ENCODE measurements at places on chromosomes 7 and 10.
A peak's percentile ranks its signal among the peaks of the same experiment; 100 is the strongest.

- no peak for DNase-seq
Measured at GRCh38 chr7:137762334-137762733, 84.4 kb downstream of the DGKI start.

- DNase-seq, result no peak
Measured at GRCh38 chr7:103573479-103574058, 127.6 kb upstream of the SLC26A5 start.

GRCh38 chr10:101780818-101781654, 2.2 kb downstream of the NPM3 start:
- no peak for DNase-seq

GRCh38 chr7:20164425-20165145, 52.6 kb downstream of the MACC1 start:
- no peak for DNase-seq

DNA sequence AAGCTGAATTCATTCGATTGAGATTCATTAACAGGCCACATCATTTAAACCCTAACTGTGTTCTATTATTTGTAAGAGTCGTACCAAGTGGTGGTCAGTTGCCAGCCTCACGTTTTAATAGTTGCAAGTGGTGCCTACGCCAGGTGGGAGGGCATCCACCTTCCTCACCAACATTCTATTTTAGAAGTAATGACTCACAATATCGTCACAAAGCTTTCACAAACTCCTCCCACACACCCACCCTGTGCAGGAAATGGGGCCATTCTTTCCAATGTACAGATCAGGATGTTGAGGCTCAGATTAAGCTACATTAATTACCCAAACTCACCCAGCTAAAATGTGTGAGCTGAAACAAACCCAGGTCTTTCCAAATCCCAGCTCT, 77.3 kb upstream of the SAMD8 start:
- no peak for DNase-seq

- no peak for DNase-seq
Measured at GRCh38 chr7:20019757-20020432, 197.3 kb downstream of the MACC1 start.

DNA sequence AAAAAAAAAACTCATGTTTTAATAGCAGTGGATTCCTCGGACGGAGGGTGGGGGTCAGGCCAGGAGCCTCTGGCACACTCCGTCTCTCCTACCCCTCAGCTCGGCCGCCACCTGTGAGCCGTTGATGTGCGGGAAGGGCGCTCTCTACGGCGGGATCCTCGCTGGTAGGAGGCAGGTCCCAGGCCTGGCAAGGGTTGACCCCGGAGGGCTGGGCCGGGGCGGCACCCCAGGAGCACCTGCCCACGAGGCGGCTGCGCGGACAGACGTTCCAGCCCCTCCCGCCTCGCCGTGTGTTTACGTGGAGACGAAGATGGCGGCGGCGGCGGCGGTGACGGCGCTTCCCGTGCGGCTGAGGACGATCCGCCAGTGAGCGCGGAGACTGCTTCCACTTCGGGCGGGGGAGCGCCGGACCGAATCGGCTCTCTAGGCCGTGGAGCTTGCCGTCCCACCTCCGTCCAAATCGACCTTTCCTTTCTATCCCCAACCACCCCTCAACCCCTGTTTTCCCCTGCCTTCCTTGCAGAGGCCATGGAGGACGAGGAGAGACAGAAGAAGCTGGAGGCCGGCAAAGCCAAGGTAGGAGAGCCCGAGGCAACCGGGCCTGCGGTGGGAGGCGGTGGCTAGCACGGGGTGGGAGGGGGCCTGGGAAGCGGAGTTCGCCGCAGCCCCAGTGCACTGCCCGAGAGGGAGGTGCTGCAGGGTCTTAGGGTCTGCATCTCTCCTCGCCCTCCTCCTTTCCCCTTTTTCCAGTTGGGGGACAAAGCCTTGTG, at the start of gene AKAP9:
Gene AKAP9 (plus strand): TSS at position 291 of the 770 bp plus-strand sequence. CDS start 238 bp downstream, at position 529.
- peak; percentile 84 for DNase-seq

DNA sequence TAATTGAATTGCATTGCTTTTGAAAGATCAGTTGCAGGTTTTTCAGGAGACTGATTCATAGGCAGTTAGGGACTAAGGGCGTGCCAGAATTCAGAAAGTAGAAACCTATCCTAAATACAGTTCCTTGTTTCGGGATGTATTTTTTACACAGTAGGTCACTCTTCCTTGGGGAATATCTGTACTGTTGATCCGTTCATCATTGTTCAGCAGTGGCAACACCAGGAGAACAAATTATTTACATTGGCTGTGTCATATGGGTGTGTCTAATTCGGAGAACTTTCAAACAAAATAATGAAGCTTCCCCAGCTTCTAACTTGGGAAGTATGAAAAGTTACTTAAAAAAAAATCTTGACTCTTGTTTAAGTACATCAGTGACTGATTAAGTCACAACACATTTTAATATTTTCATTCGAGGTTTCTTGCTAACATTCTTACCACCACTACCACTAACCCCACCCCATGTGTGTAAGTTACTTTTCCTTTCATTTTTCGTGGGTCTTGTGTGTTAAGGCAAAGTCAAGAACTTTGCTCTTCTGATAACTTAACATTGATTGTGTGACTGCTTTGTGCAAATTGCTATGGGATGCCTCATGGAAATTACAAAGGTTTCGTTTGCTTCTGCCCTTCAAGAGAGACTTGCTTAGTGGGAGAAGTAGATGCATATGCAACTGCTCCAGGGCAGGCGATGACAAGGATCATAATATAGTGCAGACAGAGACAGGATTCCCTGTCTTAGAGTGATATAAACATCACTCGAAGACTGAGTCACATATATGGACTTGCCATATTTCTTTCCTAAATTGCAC, 43.8 kb upstream of the RPA3 start:
- DNase-seq, result no peak

DNA sequence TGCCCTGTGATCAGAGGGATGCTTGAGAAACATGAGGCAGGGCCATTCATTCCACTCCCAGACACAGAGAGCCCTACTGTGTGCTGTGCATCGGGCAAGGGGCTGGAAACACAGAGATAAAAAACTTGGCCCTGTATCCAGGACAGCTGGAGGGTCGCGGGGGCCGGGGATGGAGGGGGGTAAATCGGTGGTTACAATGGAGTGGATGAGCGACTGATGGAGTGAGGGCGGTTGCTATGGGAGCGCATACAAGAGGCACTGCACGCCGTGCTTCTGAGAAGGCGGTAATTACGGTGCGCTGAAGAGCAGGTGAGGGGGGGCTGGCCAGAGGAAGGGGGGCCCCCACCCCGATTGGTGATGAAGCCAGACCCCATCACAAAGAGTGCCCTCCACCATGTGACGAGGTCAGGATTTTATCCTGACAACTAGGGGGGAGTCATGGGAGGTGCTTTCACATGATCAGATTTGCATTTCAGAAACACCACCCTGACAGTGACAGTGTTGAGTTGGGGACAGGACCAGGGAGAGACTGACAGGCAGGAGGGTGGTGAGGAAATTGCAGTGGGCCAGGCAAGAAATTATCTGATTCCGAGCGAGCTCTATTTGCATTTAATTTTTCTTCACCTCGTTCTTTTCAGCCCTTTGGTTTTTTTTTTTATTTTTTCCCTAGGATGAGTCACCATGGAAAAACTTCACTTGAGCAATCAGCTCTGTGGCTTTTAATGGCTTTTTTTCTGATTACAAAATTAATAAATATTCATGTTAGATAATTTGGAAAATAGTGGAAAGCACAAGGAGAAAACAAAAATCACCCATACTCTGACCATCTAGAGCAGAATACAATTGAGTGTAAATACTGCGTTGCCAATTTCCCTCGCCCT, 7.8 kb downstream of the CPA5 start:
- DNase-seq, result no peak

DNA sequence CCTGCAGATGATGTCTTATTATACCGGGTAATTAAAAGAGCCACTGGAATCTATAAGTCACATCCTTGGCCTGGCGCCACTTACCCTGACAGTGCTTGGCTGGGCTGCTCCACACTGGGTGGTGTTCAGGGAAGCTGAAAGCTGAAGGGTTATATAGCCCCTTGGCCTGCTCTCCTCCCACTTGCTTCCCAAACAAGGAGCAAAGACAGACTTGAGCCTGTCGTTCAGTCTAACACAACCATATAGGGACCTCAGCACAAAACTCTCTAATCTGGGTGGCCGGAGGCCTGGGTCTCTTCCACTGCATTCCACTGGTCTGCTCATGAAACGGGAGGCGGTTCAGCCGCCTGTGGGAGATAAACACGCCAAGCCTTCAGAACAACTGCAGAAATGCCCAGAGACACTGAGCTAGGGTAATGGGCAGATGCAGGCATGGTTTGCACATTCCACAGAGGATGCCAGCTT, at the start of gene ACTA2:
Gene ACTA2 (minus strand): TSS at position 127 of the 465 bp plus-strand sequence. CDS start 3,843 bp downstream, outside the sequence.
- DNase-seq, result no peak

- DNase-seq, result no peak
Measured at GRCh38 chr7:34361663-34362250, 296.3 kb upstream of the NPSR1 start.

- no peak for DNase-seq
Measured at GRCh38 chr7:44184206-44184872, 4.9 kb downstream of the GCK start.

DNA sequence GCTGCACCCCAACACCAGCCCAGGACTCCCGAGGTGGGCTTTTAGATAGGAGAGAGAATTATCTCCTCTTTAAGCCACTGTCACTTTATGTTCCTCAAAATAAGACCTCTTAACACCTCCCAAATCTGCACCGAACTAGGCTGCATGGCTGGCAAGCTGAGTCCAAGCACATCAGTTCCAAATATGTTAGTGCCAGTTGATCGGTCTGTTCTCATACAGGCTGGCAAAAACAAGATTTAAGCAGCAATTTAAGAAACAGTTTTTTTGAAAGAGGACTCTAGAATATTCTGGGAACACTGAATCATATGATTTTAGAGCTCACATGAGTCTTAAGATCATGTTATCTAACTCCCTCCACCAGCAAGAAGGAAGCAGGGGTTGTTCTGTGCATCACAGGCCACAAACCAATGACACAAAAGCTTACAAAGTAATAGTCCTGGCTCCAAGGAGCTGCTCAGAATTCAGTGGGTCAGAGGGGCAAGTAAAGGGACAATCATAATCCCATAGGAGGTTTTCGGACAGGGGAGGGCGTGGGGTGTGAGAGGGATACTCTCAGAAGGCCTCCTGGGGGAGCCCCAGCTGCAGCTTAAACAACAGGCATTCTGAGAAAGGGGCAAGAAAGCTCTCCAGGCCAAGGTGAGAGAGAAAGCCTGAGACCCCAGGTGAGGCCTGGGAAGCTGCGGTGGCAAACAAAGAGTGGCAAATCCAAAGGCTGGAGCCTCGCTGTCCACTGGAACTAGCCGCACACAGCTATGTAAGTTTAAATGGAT, 7.1 kb downstream of the COBL start:
- DNase-seq, result no peak

DNA sequence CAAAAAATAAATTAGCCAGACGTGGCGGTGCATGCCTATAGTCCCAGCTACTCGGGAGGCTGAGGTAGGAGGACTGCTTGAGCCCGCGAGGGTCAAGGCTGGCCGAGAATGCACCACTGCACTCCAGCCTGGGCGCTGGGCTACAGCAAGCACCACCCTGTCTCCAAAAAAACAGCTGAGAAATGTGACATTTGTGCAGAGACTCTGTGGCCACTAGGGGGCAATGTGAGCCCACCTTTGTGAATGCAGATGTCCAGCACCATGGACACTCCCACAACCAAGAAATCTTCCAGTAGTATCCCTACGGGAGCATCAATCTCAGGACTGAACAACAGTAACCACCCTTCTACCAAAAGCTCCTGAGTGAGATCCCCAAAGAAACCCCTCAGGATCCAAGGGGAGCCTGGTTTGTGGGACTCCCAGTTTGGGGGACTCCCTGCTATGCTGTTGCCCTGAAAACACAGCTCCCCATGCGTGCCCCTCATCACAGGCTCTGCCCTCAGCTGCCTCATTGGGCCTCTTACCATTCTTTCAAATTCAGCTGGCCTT, 6.2 kb upstream of the AHCYL2 start:
- peak; percentile 83 for DNase-seq

DNA sequence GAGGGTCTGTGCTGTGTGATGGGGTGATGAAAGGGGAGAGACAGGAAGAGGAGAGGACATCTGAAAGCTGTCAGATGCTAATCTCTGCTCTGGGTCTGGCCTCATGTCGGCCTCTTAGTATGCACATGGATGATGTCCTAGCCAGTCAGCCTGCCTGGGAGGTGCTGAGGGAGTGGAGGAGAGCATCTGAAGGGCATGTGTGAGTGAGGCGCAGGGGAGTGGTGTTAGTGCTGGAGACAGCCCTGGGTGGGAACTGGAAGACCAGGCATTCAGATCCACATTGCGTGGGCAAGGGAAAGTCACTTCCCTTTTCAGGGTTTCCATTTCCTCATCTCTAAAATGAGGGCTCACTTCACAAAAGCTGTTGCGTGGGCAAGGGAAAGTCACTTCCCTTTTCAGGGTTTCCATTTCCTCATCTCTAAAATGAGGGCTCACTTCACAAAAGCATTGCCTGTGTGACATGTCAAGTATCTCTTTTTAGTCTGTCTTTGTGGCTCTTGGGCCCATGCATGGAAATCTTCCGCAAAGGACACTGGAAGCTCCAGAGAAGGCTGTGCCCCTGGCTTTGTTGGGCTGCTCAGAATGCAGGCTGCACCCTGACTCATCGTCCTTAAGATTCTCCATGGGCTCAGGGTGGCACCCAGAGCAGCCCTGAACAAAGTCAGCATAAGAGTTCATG, 10.0 kb downstream of the SFTPD start:
- DNase-seq, result no peak

DNA sequence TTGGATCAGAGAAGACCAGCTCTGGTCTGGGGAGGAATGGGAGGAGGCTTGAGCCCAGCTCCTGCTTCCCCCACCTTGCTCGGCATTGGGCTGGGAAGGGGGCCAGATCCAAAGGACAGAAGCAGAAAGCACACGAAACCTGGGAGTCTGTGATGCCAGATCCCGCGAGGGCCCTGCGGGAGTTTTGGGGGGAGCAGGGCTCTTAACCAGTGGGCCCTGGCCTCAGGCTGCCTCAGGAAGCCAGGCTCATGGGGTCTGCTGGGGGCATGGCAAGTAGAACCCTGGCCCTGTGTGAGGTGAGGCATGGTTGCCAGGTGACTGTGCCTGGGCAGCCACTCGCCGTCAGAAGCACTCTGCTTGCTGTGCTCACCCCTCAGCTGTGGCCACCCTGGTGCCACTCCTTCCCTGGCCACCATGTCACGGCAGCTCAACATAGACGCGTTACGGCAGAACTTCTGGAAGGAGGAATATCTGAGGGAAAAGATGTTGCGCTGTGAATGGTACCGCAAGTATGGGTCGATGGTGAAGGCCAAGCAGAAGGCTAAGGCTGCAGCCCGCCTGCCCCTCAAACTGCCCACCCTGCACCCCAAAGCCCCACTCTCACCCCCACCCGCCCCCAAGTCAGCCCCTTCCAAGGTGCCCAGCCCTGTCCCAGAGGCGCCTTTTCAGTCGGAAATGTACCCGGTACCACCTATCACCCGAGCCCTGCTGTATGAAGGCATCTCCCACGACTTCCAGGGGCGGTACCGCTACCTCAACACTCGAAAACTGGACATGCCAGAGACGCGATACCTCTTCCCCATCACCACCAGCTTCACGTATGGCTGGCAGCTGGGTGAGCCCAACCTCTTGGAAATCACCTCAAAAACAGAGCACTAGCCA, 3.6 kb downstream of the ATP6V1F start:
- no peak for DNase-seq
